ENCODE measurements at places on chromosomes 7 and 10.

DNA sequence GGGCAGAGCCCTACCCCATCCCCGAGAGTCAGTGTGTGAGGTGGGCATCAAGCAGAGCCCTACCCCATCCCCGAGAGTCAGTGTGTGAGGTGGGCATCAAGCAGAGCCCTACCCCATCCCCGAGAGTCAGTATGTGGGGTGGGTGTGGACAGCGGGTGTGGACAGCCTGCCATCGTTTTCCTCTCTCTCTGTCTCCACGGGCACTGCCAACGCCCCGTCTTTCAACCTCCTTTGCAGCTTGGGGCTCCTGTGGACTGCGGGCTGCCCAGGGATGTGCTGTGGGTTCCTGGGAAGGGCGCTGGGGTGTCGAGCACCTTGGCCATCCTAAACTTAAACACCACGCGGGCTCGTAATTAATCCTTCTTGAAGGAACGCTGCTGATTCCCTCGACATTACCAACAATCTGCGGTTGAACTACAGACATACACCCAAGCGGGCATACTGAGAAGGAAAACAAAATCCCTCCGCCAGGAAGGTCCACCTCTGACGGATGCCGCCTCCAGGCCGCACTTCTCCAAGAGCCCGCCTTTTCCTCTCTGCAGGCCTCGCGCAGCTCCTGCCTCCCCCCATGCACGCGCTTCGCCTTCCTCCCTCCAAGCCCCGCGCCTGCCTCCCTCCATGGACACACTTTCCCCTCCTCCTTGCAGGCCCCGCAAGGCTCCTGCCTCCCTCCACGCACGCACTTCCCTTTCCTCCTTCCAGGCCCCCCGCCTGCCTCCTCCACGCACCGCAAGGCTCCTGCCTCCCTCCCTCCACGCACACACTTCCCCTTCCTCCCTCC is 65.1 kb downstream of the ADARB2 start:
- no peak for DNase-seq

GRCh38 chr10:61471491-61471890 is 18.3 kb upstream of the TMEM26 start:
- no peak for DNase-seq

- no peak for DNase-seq
Observed at GRCh38 chr7:7352845-7353244, 170.5 kb downstream of the C1GALT1 start.

DNA sequence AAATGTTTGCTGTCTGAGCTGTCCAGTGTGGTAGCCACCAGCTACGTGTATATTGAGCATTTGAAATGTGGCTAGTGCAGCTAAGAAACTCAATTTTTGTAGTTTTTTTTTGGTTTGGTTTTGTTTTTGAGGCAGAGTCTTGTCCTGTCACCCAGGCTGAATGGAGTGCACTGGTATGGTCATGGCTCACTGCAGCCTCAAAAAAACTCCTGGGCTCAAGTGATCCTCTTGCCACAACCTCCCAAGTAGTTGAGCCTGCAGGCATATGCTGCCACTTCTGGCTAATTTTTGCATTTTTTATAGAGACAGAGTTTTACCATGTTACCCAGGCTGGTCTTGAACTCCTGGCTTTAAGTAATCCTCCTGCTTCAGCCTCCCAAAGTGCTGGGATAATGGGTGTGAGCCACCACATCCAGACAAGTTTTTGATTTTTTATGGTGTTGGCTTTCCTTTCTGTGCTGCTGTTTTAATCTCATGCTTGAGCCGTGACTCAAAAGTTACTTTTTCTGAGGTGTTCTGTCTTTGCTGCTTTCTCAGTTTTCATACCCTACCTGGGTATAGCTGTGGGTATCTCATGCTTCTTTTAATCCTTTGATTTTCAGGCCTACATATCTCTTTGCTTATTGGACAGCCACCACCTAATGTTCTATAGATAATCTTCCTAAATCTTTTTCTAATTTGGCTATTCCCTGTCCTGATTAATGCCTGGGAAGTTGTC is 16.0 kb downstream of the WAC start:
- no peak for DNase-seq

DNA sequence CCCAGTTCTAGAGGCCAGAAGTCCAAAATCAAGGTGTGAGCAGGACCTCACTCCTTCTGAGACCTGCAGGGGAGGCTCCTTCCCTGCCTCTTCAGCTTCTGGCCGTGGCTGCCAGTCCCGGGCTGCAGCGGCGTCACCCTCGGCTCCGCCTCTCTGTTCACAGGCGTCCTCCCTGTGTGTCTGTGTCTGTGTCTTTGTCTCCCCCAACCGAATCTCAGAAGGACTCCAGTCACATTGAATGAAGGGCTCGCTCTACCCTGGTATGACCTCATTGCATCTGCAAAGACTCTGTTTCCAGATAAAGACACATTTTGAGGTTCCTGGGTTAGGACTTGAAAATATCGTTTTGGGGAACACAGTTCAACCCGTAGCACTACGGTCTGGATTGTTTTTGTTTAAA is 33.1 kb upstream of the GALNT11 start:
- no peak for DNase-seq

DNA sequence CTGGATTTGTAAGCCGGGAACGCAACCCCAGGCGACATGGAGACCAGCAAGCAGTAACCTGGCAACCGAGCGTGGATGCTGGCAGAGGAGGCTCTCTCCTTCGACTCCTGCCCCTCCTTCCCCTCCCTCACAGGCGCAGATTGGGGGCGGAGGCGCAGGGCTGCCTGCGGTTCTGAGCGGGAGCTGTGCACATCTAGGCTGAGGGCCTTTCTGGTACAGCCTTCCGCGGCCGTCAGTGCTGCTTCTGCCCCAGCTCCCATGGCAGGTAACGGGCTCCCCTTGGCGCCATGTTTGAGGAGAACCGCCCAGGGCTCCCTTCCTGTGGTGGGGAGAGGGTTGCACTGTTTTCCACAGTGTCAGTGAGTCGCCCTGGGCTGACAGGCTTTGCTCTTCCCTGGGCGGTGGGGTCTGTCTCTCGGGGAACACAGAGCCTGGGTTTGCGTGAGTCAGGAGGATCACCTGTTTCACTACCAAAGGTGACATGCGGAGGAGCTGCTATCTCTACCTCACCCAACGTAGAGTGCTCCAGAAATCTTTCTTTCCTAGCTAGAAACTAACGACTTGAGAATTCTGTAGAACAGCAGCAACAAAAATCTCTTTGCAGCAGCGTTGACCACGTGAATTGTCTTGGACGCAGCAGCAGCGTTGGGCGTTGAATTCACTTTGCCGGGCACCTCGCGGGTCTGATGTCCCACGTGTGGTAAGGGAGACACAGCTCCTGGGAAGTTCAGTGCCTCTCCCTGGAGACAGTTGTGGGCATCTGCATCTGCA is 154.8 kb upstream of the COBL start:
- DNase-seq = no peak

DNA sequence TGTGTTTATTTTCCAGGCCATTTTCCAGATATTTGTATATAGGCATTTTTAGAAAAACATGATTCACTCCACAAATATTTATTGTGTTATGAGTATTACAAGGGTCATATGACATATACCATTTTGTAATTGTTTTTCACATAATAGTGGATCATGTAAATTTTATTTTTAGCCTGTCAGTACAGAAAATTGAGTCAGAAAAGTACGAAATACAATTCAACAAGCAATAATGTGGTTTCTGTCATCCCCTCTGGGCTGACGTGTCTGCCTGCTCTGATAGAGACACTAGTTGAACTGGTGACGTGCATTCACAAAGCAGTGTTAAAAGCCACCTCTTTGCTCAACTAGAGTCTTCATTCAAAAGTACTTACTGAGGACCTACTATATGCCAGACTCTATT is 97.9 kb upstream of the STEAP1B start:
- no peak for DNase-seq

DNA sequence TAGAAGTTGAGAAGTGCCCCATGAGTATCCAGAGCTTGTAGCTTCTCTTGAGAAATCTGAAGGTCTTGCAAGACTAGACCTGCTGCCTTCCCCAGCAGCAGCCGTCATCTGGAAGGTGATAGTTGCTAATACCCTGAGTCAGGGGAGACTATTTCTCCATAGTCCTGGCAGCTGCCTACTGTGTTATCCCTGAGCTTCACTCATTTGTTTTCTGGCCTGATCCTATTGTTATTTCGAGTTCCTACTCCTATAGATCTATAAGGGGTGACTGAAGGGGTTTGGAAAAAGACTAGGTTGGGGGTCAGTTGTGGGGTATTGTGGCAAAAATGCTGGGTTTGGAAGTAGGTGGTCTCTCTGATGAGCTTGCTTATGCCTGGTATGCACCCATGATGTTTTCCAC is 297.8 kb downstream of the CNTNAP2 start:
- no peak for DNase-seq

GRCh38 chr7:132485136-132485535 is 91.1 kb downstream of the PLXNA4 start:
- DNase-seq = no peak

DNA sequence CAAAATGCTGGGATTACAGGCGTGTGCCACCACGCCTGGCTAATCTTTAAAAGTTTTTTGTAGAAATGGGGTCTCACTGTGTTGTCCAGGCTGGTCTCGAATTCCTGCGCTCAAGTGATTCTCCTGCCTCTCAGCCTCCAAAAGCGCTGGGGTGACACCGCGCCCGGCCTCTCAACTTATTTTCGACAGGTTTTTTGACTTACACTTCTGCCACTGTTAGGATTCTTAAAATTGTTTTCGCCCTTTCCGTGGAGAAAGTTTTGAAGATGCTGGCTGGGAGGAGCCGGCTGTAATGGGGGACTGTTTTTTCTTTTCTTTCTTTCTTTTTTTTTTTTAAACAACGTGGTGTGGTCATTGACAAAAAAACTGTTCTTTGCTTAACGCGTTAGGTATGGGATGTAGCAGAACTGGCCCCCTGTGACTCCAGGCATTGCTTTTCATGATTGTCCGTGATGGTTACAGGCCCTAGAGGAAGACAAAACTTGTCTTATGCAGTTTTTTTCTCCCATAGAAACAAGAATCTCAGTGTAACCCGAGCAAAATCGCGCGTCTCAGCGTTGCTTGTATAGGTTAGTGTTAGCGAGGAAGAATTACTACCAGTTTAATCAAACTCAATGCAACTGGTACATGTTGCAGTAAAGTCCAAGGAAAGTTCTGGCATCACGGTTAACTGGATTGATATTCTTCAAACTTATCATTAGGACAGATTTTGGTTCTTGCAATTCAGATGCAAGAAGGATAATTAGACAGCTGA is 72.2 kb downstream of the DAGLB start:
- DNase-seq = no peak

DNA sequence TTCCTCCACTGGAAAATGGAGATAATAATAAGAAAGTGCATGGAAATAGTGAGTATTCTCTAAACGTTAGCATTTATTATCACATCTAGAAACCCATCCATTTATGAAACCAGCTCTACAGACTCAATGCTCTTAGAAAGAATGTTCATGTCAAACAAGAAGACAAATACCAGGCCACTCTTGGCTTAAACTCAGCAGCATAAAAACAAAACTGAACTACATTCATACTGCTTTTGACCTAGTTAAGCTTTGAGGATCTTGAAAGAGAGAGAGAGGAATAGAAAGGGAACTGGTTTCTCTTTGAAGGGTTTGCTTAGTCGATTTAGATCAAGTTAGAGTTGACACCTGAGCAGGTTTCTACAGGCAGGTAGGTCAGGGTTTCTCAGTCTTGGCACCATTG is 332.9 kb upstream of the PRKCQ start:
- DNase-seq = no peak

DNA sequence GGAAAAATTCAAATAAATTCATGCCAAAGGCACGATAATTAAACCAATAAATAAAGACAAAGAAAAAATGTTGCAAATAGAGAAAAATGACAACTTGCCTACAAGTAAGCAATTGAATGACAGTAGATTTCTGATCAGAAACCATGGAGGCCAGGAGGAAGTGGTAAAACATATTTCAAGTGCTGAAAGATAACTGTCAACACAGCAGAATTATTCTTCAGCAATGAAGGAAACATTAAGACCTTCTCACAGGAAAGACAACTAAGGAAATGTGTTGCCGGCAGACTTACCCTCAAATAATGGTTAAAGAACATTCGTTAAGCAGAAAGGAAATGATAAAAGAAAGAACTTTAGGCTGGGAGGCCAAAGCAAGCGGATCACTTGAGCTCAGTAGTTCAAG is 30.4 kb downstream of the RUNDC3B start:
- DNase-seq = no peak

DNA sequence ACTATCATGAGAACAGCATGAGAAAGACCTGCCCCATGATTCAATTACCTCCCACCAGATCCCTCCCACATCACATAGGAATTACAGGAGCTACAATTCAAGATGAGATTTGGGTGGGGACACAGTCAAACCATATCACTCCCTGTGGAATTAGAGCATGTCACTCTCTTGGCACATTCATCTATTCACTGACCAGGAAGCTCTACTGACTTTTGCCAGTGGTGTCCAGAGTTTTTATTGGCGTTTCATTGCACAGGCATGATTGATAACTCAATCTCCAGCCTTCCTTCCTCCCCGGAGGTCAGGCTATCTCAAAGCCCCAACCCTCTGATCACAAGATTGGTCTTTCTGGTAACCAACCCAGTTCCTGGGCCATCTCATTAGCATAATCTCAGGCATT is 478.9 kb upstream of the NRP1 start:
- no peak for DNase-seq

GRCh38 chr7:117645481-117646165 is 165.8 kb downstream of the CFTR start:
- no peak for DNase-seq

DNA sequence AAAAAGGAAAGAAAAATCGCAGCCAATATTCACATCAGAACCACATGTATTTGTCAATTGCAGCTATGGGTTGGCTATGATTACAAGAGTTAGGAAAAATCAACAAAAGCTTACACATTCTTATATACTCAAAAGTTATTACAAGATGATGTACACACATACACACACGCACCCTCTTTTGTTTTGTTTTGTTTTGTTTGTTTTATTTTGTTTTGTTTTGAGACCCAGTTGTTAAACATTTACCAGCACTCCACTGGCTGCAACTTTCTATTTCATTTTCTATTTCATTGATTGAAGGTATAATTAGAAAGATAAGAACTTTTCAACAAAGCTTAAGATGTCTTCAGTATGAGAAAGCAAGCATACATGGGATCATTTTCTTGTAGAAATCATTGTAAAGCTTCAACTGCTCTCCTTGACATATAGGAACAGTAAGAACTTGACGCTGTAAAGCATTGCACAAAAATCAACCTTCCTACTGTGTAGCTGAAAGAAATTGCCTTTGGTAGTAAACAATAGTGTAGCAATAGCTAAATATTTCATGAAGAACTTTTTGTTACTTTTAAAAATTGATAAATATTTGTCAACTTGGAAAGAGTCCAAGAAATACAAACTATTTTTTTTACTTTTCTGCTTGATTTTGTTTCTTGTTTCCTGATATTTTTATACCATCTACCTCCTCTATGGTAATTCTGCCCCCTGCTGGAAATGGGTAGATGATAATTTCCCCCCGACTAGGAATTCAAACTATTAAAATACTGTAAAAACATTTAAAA is 205.9 kb downstream of the MBL2 start:
- peak; percentile 23 for DNase-seq

All from AG04450 (cell line).